Karpas-422 (cell line): ENCODE measurements at places on chromosomes 6 and 20.

DNA sequence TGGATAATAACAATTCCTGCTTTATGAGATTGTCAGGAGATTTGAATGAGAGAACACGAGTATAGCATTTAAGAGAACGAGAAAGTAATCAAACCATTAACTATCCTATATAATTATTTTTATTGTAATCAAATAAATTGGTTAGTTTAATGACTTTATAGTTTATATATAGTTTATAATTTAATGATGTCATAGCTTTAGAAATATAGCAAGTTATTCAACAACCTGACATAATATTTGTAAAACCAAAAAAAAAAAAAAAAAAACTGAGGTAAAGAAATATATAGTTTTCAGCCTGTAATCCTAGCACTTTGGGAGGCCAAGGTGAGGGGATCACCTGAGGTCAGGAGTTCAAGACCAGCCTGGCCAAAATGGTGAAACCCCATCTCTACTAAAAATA is 26.4 kb upstream of the DST start:
- H3K4me1 ChIP-seq = no peaks in the 10 kb centered on the region
- no peak overlapping the region for H3K27ac ChIP-seq
- DNase-seq = no peak
- no peaks in the 10 kb centered on the region for H3K27me3 ChIP-seq
- no peaks in the 10 kb centered on the region for H3K36me3 ChIP-seq

- no peak for DNase-seq
- no peaks in the 10 kb centered on the region for H3K27me3 ChIP-seq
- H3K4me3 ChIP-seq = no peak overlapping the region
- H3K4me1 ChIP-seq = no peaks in the 10 kb centered on the region
Observed at GRCh38 chr6:140475086-140475485, 1100.6 kb upstream of the CITED2 start.

GRCh38 chr6:82076916-82077315 is 170.6 kb downstream of the IBTK start:
- no peak for DNase-seq
- H3K27ac ChIP-seq = no peak overlapping the region
- H3K27me3 ChIP-seq = no peaks in the 10 kb centered on the region
- no peaks in the 10 kb centered on the region for H3K36me3 ChIP-seq
- H3K4me3 ChIP-seq = no peak overlapping the region
- peaks cover 7% of the 10 kb centered on the region for H3K4me1 ChIP-seq

- no peak overlapping the region for H3K27ac ChIP-seq
- no peaks in the 10 kb centered on the region for H3K4me1 ChIP-seq
- no peak for DNase-seq
- no peaks in the 10 kb centered on the region for H3K36me3 ChIP-seq
- no peaks in the 10 kb centered on the region for H3K27me3 ChIP-seq
Observed at GRCh38 chr6:24227556-24227955, 101.5 kb downstream of the NRSN1 start.

DNA sequence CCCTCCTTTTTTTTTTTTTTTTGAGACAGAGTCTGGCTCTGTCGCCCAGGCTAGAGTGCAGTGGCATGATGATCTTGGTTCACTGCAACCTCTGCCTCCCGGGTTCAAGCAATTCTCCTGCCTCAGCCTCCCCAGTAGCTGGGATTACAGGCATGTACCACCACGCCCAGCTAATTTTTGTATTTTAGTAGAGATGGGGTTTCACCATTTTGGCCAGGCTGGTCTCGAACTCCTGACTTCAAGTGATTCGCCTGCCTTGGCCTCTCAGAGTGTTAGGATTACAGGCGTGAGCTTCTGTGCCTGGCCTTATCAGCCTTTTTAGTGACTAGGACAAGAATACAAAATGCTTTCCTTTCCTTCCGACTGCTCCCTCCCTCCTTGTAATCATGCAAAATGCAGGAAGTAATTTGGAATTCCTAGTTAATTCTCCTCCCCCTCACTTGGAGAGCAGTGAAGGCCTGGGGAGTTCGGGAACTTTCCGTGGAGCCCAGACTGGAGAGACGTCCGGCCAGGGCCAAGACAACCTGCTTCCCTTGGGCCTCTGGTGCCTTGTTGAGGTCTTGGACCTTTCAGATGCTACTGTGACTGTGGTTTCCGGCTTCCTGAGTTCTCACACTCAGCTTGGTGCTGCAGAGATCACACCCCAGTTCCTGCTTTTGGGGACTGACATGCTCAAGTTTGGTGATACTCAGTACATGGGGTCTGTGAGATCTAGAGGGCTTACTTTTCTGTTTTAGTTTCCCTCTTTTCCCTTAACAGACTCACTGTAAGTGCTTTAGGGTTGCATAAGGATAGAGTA is 3.9 kb upstream of the PHF20 start:
- H3K36me3 ChIP-seq = no peaks in the 10 kb centered on the region
- peaks cover 15% of the 10 kb centered on the region for H3K4me1 ChIP-seq
- H3K27me3 ChIP-seq = no peaks in the 10 kb centered on the region
- DNase-seq = peak; percentile 72
- H3K27ac ChIP-seq = no peak overlapping the region

DNA sequence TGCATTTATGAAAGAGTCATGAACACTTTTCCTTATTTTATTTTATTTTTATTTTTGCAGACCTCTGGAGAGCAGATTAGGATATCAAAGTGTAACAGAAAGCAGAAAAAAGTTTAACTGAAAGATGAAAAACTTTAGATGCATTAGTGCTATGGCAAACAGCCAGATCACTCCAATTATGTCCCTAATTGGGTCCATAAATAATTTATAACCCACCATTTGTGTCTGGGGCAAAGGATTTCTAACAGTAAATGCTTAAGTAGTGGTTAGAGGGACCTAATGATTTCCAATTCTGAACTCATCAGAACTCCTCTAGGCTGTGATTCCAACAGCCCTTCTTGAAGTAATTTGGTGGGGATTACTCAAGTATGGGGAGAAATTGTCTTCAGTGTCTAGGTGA is 93.7 kb upstream of the PROKR2 start:
- H3K4me1 ChIP-seq = no peaks in the 10 kb centered on the region
- DNase-seq = no peak

- H3K4me1 ChIP-seq = no peaks in the 10 kb centered on the region
- no peak overlapping the region for H3K27ac ChIP-seq
- H3K4me3 ChIP-seq = no peak overlapping the region
- no peaks in the 10 kb centered on the region for H3K36me3 ChIP-seq
- DNase-seq = no peak
Observed at GRCh38 chr20:52426856-52427255, 235.3 kb upstream of the ZFP64 start.

GRCh38 chr6:146194434-146194833 is 165.6 kb downstream of the GRM1 start:
- 0 out of 2 replicates have a peak, but pooled peaks cover 3% of the 10 kb centered on the region for H3K27me3 ChIP-seq
- H3K4me1 ChIP-seq = no peaks in the 10 kb centered on the region
- H3K4me3 ChIP-seq = no peak overlapping the region
- no peak for DNase-seq

DNA sequence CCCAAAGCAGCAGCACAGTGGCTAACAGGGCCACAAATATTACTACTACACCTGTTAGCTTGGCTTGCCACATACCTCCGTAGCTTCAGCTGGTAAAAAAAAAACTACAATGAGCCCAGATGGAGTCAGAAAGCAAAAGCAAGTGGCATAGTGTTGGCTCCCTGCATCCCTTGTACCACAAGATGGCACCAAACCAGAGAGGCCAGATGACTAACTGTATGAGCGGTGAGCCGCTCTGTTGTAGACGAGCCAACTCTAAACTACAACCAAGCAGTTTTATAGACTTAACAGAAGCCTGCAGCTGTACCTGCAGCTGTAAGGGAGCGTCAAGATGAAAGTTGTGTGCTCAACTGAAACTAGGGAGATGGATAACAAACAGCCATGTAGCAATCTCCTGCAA is 84.5 kb upstream of the MCHR2 start:
- H3K4me1 ChIP-seq = no peaks in the 10 kb centered on the region
- H3K4me3 ChIP-seq = no peak overlapping the region
- H3K27me3 ChIP-seq = no peaks in the 10 kb centered on the region

GRCh38 chr20:38119446-38119845 is 45.6 kb downstream of the TGM2 start:
- H3K27ac ChIP-seq = no peak overlapping the region
- H3K4me3 ChIP-seq = no peak overlapping the region
- H3K4me1 ChIP-seq = no peaks in the 10 kb centered on the region
- H3K27me3 ChIP-seq = no peaks in the 10 kb centered on the region
- H3K36me3 ChIP-seq = no peaks in the 10 kb centered on the region
- no peak for DNase-seq

- peaks cover 40% of the 10 kb centered on the region for H3K4me1 ChIP-seq
- no peaks in the 10 kb centered on the region for H3K36me3 ChIP-seq
- H3K4me3 ChIP-seq = peak overlapping the region; percentile 45; the same call in 1 of the 2 replicates
- no peaks in the 10 kb centered on the region for H3K27me3 ChIP-seq
- peak; percentile 56 for DNase-seq
Observed at GRCh38 chr20:47438464-47439381, 63.0 kb upstream of the NCOA3 start.

GRCh38 chr6:131225127-131225526 is 89.9 kb downstream of the AKAP7 start:
- H3K27ac ChIP-seq = no peak overlapping the region
- H3K27me3 ChIP-seq = no peaks in the 10 kb centered on the region
- no peak overlapping the region for H3K4me3 ChIP-seq
- H3K36me3 ChIP-seq = no peaks in the 10 kb centered on the region
- no peak for DNase-seq

DNA sequence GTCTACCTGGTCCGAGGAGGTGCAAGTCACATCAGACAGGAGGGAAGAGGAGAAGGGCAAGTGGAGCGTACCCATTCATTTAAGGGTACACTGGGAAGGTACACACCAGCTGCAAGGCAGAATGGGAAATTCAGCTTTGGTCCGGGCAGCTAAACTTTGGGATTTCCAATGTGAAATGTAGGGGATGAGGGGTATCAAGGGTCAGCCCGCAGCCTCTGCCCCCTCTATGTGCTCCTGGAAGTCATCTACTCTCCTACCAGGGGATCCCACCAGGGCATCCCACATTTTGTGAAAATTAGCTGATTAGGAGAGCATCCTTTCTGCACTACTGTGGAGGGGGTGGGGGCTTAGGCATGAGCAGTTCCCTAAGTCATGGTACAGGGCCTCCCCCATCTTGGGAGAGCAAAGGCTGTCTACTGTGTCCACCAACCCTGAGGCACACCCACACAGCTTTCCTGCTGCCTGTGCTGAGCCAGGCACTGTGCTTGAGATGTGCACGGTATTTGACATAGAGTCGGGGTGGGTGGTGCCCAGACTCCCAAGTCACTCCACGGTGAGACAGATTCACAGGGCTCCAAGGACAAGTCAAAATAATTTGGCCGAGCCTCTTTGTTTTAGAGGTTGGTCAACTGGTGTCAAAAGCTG is 189.1 kb upstream of the SULF2 start:
- H3K27me3 ChIP-seq = no peaks in the 10 kb centered on the region
- H3K36me3 ChIP-seq = no peaks in the 10 kb centered on the region
- H3K27ac ChIP-seq = no peak overlapping the region
- no peak for DNase-seq
- H3K4me3 ChIP-seq = no peak overlapping the region
- peaks cover 3% of the 10 kb centered on the region; the same call in 1 of the 2 replicates for H3K4me1 ChIP-seq
